Activated CD4-positive, alpha-beta T cell treated with anti-CD3 and anti-CD28 coated beads, Interleukin-2, amount 50 U/mL, for 4 hours (primary cell): ENCODE measurements at places on chromosomes 5 and 9.

GRCh38 chr5:142445266-142445665, 120.4 kb upstream of the SPRY4 start:
- DNase-seq, result no peak

- no peak for DNase-seq
These were observed 21.4 kb downstream of the WDR70 start for GRCh38 chr5:37400501-37400900.

DNA sequence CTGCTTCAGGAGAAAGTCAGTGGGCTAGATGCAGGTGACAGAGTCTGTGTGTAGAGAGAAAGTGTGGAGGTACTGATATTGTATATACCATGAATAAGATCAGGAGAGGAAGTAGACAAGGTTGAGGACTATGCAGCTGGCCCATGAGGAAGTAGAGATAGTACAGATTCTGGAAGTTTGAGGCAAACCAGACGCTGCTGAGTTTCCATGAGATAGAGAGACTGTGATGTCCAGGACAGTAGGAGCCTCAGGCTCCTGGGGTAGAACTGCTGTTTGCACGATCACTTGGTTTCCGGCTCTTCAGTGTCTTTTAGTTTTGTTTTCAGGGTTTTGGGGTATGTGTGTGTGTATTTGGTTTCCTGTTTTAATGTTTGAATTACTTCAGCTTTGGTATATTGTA, 13.6 kb downstream of the OTULINL start:
- no peak for DNase-seq

DNA sequence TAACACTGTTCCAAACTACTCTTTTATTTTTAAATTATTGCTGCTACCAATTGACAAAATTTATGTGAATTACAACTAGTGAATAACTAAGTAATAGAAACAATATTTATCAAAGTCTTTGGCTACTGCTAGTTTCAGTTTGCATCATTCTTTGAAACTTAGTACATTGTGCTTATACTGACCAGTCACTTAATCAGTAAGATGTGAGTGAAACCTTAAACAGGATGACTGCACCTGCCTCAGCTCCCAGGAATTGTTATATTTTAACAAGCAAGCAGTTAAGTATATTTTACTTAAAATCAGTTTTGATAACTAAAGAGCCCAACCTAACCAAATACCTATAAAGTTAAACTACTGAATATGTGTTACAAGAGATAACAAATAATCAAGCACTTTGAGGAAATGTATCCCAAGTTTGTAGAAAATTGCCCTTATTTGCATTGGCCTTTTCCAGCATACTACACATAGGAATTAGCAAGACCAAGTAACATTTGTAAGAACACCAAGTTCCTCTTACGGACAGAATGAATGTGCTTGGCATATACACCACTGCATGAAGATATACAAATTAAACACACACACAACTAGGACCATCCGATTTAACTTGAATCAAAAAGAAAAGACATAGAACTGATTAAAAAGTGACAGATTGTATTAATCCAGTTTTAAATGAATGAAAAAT, 545.5 kb upstream of the DAB2 start:
- no peak for DNase-seq

GRCh38 chr5:149201121-149201637, 59.9 kb downstream of the ABLIM3 start:
- DNase-seq, result no peak

DNA sequence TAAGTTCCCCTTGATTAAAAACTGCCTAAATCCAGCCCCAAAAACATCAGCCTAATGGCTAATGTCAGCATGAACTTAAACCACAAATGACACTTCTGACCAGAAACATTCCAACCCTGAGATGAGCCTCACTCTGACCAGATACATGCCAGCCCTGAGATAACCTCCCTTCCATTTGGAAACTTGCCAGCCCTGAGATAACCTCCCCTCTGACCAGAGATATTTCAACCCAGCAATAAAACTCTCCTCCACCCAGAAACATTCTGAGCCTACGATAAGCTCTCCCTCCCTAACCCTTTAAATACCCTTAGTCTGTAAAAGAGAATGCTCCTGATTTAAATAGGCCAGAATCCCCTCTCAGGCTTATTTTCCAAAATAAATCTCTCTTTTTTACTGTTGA, 1035.7 kb upstream of the NUDT12 start:
- no peak for DNase-seq

DNA sequence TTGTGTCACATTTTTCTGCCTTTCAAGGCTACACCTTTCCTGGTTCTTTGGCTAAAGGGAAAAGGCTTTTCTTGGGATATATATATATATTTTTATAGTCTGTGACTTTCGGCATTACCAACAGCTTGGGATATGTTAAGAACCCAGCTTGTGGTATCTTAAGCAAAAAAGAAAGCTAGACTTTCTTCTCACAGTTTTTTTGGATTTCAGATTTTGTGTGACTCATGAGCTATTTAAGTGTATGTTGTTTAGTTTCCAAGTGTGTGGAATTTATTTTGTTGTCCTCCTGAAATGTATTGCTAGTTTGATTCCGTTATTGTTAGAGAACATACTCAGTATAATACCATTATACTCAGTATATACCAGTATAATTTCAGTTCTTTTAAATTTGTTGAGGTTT, 64.8 kb downstream of the ERCC6L2 start:
- no peak for DNase-seq

- no peak for DNase-seq
These were observed 100.5 kb downstream of the TMEM174 start for GRCh38 chr5:73273379-73274050.

GRCh38 chr5:126847456-126847820, 70.5 kb downstream of the LMNB1 start:
- DNase-seq, result no peak

GRCh38 chr5:146778795-146779194, 99.8 kb downstream of the PPP2R2B start:
- DNase-seq, result no peak

GRCh38 chr5:107331312-107331711, 339.4 kb downstream of the EFNA5 start:
- no peak for DNase-seq
